Hematopoietic multipotent progenitor cell treated with erythropoietin and hydrocortisone succinate and interleukin-3 and kit ligand, for 17 days (in vitro differentiated cells): ENCODE measurements at places on chromosomes 6 and 20.

GRCh38 chr20:44234566-44235317, 12.4 kb upstream of the GDAP1L1 start:
- DNase-seq = no peak

DNA sequence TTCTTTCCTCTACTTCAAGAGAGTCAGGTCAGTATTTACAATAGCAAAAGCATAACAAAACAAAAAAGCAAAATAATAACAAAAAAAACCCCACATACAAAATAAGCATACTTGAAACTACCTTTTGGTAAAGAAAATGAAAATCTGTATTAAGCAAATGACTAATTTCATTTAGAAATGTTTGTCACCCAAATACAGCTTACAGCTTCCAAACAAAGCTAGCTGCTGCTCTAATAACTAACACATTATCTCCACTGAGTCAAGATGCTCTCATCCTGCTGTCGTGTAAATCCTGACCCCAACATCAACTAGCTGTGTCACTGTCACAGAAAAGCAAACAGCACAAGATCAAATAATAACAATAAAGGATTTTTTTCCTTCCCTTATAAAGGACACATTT, 21.7 kb downstream of the MAP7 start:
- DNase-seq = no peak

- peak; percentile 73 for DNase-seq
Observed at GRCh38 chr6:129598244-129599187, 111.5 kb downstream of the ARHGAP18 start.

- DNase-seq = no peak
Observed at GRCh38 chr6:138382498-138383265, 5.0 kb downstream of the SMIM28 start.

GRCh38 chr20:63212792-63213191, 3.1 kb downstream of the YTHDF1 start:
- no peak for DNase-seq

DNA sequence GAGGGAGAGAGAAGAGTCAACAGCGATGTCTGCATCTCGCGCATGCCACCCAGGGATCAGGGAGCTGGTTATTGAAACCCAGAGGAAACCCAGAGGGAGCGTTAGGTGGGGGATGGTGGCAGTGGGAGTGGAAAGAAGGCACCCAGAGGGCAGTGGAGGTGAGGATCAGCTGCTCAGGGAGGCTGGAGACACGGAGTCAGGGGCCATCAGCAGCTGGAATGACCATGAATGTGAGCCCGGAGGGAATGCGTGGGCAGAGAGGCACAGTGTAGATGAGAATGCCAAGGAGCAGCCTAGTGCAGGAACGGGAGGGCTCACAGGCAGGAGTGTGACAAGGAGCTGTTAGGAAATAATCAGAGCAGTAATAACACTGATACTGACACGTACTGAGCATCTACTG, 36.2 kb downstream of the RSPO4 start:
- no peak for DNase-seq
